PC-9 (cell line): ENCODE measurements at places on chromosomes 1 and 21.

DNA sequence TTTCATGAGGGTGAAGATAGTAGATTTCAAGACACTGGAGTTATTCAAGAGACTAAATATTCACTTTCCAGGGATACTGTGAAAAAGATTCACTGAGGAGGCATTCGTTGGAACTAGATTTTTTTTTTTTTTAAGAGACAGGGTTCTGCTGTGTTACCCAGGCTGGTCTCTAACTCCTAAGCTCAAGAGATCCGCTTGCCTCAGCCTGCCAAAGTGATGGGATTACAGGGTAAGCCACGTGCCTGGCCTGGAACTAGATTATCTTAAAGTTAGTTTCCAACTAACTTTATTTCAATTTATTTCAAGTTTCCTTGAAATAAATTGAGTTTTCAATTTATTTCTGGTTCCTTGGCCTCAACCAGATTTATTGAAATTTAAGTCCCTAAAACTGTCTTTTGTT is 24.3 kb upstream of the MCL1 start:
- DNase-seq = no peak

GRCh38 chr1:228098323-228098931 is 4.7 kb downstream of the C1orf35 start:
- no peak for DNase-seq

DNA sequence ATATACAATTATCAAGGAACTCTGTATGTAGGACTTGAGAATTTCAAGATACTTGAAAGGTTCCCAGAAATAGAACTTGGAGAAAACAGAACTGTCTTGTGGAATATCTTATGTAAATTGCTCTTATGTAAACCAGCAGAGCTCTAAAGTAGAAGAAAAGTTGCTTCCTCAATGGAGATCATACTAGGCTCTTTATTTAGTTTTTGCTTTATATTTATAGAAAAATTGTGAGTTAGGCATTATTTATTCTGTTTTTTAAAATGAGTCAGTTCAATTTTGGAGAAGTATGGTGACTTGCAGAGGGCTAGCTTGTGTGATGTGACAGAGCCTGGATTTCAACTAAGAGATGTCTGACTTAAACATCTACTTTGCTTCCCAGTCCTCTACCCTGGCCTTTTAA is 40.4 kb downstream of the ATP6V1G3 start:
- no peak for DNase-seq

GRCh38 chr1:210291081-210291764 is 37.5 kb upstream of the HHAT start:
- no peak for DNase-seq

DNA sequence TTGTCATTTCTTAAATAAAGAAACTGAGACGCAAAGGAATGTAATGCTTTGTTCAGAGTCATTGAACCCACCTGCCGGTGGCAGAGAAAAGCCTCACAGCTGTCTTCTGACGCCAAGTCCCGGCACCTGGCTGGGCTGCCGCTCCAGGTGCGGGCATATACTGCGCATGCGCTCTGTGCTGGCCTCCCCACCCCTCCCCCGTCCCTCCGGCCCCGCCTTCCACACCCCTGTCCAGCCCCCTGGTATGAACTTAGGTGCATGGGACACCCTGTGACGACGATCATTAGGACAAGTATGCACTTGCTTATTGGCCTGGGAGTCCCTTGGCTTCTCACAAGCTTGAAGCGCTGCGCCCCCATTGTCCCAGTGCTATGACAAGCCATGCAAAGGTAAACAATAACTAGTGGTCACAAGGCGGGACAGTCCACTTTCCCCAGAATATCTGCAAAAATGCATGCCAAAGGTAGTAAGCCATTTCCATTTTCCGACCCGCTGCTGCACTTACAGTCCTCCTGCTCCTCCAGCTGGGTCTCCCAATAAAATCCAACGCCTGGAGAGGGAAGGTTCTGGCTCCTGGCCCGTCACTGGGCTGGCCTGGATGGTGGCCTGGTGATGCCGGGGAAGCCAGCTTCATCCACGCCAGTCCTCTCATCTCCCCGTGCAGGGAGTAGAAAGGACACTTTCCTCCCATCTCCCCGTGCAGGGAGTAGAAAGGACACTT is 100.4 kb downstream of the PSMG1 start:
- no peak for DNase-seq

DNA sequence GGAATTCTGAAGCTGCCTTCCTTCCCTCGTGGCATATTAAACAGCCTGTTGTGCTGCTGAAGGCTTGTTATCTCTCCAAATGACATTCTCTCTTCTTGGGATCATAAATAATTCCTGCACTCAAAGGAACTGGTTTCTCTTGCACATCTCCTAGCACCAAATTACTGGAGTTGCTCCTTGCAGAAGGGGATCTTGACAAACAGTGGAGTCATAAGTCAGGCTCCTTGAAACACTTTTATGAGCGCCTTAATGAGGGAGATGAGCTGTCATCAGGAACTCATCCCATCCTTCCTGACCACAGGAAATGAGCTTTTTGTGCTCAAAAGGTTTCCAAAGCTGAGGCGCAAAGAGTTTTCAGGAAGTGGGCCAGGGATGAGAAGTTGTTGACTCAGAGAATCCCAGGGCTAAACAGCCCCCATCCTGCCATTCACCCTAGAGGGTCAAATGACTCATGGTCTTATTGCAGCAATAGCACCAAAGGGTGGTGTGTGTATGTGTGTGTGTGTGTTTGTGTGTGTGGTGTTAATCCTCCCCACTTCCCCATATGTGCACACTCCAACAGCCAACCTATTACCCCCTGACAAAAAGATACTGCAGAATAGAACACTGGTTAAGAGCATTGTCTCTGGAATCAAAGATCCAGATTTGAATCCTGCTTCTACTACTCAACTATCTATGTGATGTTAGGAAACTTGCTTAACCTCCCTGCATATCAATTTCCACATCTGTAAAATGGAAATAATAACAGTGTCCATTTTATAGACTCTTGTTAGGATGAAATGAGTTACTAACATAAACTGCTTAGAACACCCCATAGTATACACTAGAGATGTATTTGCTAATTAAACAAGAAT is 2.8 kb upstream of the PHC2 start:
- peak; percentile 91 for DNase-seq

GRCh38 chr1:211606332-211606913 is 27.5 kb upstream of the SLC30A1 start:
- DNase-seq = peak; percentile 64

GRCh38 chr1:9530320-9530719 is 8.9 kb upstream of the SLC25A33 start:
- no peak for DNase-seq

DNA sequence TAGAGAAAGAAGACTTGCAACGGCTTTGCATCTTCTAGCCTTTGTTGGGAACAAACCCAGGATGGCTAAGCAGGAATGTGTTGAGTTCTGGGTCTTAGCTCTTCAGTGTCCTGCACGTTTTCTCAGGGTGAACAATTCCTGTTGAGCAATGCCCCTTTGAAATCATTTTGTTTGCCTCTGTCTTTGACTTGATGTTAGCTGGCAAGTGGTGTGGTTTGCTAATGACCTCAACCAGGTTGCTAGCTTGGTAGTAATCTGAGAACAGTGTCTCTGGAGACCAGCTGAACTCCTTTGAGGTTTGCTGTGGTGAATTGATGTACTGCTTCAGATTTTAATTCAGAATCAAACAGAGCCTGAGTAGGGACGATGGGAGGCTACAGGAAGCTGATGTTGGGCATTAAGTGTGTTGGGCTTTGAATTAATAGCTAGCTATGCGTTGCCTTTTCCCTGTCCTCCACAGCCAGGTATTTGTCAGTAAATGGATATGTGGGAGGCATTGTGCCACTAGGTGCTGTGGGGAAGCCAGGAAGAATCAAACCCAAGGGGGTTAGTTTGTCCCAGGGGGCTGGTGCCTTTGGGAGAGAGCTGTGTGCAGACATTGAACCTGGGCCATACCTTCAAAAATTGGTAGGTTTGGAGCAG is 23.3 kb upstream of the SRSF10 start:
- DNase-seq = peak; percentile 88

DNA sequence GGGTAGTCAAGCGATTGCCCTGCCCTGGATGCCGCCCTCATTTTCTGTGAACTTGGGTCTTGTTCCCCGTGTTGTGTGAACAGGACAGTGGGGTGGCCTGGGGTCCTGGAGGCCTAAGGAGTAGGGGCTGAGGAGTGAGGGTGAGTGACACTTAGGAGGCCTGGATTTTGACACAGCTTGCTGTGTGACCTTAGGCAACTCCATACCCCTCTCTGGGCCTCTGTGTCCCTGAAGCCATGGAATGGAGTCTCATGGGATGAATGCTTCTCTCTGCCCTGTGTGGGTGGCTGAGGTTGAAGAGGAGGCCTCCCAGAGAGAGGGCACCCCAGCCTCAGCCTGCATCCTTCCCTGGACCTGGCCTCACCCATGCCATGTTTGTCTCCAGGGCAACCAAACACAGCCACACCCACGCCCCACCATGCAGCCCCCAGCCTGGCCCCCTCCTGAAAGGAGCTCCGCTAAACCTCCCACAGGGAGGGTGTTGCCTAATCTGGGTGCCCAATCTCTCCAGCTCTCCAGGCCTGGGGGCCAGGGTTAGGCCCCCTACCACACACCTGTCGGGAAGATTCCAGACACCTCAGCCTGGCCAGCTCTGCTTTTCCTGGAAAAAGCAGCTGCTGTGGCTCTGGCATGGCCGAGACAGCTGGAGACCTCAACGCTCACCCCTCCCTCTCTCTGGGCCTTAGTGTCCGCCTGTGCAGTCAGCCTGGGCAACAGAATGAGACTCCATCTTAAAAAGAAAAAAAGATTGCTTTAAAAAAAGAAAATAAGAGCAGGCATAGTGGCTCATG is 9.9 kb downstream of the MYOM3 start:
- DNase-seq = peak; percentile 32

DNA sequence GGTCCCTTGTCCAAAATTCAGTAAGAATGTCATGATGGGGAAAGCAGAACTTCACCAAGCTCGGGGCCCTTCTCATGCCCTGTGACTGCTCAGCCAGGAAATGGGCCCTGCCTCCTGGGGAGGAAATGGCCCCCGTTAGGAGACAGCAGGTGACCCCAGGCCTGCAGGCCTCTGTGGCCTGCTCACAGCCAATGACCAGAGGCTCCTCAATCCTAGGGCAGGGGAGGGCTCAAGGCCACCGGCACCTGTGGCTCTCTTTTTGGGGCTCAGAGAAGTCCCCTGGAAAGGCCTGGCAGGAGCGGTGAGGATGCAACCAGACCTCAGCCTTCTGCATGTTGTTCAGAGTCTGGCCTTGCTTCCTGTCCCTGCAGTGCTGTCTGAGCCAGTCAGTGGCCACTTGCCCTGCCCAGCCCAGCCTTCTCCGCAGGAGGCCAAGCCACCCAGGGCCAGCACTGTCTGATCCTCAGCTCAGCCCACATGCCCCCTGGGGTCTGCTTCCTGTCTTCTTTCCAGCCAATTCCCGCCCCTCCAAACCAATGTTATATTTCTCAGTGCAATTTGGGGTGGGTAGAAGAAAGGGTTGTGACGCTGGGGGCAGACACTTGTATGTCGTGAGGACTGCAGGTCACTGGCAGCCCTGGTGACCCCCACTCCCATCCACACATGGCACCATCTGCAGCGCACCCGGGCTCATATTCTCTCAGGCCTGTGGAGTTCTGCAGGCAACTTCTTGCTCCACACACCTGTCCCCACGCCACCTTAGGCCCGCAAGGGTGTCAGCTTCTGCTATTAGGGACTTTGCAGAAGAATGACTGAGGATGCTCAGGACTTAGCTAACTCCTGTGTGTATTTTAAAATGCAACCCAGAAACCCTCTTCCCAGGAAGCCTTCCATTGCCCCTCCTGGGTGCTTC is 83.6 kb downstream of the ITPKB start:
- DNase-seq = no peak

DNA sequence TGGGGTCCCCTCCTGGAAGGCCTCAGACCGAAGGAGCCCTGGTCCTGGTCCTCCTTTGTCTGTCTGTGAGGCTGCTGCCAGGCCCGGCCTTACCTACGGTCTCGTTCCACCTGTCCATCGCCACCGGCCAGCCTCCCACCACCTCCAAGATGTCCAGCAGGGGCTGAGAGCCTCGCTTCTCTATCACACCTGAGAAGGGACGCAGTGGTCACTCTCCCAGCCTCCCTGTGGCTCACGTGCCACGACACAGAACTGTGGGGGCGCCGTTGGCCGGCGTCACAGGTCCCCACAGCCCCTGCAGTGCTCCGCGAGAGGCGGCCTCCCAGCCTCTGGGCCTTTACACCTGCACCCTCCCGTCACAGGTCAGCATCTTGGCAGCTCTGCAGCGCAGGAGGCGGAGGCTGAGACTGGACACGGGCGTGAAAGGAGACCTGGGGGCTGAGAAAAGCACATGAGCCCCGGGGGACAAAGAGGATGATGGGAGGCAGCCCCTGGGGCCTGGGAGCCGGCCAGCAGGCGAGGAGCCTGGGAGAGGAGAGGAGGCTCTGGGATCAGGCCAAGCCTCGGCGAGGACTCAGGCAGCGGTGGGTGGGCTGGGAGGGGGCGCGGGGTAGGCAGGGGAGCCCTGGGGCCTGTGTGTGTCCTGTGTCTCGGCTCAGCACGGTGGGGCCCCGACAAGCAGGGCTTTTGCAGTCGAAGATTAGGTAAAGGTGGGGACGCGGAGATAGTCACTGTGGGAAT is 20.5 kb downstream of the PRXL2B start:
- no peak for DNase-seq

GRCh38 chr1:31818206-31818605 is 2.4 kb upstream of the SPOCD1 start:
- no peak for DNase-seq

DNA sequence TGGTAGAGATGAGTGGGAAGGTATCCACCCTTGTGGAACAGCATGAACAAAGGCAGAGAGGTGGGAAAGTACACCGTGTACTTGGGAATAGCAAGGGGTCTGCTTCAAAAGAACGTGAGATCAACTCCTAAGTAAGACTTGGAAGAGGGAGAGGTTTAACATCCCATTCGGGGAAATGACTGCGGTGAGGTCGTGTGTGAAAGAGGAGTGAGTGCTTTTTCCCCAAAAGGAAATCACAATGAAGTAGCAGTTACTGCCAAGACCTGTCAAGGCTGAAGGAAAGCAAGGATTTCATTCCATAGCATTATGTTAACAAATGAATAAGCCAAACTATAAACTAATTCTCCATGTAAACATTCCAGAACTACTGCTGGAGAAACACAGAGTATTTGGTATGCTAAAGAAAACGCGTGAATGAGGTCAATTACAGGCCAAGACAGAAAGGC is 20.0 kb upstream of the SYDE2 start:
- DNase-seq = no peak

DNA sequence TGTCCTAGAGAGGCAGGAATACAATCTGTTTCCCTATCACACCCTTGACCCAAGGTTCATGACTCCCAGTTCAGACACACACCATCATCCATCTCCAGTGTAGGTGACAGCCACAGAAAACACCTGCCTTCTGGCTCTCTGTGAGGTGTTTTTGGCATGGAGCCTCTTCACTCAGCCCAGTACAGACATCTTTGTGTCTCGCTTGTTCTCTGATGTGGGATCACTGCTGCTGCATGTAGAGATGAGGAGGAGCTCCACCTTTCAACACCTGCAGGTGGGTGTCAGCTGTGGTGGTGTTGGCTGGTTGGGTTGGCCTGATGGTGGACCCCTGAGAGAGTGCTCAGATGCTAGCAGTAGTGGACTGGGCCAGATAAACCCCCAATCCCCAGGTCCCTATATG is 916.7 kb upstream of the B3GALT2 start:
- DNase-seq = no peak

DNA sequence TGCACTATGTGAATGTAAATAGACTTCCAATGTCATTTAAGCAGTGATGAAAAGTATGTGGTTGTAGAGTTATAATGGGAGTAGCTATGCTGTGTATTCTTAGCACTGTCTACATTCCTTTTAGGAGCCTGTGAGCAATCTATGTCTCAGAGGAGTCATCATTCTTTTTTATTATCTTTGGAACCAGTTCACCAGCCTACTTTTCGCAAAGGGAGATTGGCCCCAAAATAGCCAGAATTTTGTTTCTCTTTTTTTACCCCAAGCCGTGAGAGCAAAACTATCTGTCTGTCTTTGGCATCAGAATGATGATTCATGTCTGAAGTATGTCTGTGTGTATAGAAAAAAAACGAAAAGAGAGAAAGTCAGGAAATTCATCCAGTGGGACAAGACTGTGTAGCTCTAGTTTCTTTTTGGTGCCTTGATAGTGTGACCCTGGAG is 44.2 kb downstream of the OSBPL9 start:
- peak; percentile 27 for DNase-seq
